Activated T-helper 1 cell treated with Interleukin-2 at 50 U/mL for 16 hours (primary cell): ENCODE measurements at places on chromosomes 13 and 19.
A peak's percentile ranks its signal among the peaks of the same experiment; 100 is the strongest.

DNA sequence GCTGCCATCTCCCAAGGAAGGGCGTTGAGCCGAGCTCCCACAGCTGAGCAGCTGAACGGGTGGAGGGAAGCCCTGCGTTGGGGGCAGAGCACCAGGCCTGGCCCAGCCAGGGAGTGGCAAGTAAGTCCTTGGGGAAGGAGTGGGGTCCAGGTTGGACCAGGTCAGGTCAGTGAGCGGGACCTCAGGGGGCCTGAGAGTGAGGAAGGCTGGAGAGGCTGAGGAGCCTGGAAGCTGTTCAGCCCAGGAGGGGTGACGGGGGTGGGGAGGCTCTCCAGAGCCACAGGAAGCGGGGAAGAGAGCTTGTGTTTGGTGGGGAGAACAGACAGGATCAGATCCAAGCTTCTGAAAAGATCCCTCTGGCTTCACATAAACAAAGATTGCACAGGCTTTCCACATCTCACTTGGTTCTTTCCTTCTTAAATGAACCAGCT lies 55.4 kb upstream of the ATP12A start:
- DNase-seq, result no peak

DNA sequence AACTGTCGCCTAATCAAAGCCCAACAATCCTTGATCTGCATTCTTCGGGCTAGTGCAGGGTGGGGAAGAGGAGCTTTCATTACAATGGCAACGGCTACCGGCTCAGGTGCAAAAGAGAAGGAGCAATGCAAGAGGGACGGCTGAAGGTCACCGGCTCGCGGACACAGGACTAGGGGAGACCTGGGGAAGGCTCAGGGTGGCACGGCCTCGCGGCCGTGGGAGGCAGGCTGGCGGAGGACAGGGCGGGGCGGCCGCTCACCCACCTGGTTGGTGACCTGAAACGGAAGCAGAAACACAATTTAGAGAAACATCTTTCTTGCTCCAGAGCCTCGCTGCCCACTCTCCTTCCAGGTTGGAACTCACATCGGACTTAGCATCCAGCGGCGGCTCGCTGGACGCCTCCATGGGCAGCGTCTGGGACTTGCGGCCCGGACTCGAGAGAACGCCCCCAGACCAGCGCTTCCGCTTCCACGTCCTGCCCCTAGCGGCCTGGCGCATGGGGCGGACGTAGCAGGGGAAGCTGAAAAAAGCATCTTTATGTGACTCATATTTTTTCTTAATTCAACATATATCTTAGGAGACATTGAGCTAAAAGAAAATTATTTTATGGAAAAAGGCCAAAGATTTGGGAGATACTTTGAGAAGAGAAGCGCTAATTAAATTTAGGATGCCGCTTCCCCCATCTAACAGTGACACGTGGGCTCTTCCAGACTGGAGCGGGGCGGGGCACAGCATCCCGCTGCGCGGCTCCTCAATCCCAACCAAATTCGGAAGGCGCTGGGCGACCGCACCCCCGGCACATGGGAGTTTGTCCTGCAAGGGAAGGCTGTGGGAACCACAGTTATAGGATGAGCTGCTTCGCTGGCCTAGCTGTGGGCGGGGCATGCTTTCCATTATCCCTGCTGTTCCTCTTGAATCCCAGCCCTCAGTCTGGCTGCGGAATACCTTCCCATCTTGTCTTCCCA lies at the start of gene COMMD6:
TSS of gene COMMD6 (minus strand) at position 441 of the 965 bp plus-strand sequence. CDS start at position 405, 36 bp downstream.
- DNase-seq, result peak; percentile 51

DNA sequence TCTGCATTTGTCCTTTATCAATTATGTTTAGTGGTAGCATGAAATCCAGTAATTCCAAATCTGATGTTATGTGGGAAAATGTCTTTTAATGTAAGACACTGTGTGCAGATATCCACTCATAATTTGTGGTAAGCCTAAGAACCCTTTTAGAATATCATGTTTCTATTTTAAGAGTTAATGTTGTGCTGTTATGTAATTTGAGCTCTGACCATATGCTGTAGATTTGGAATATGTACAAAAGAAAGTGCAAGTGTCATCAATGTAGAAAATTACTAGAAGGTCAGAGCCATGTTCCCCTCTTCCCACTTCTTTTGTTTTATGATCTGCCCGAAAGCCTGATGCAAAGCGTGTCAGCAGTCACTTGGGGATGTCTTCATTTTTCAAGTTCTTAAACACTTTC lies 44.5 kb downstream of the SCEL start:
- no peak for DNase-seq

- DNase-seq, result no peak
Measured at GRCh38 chr13:31012655-31013024, 80.2 kb downstream of the TEX26 start.

DNA sequence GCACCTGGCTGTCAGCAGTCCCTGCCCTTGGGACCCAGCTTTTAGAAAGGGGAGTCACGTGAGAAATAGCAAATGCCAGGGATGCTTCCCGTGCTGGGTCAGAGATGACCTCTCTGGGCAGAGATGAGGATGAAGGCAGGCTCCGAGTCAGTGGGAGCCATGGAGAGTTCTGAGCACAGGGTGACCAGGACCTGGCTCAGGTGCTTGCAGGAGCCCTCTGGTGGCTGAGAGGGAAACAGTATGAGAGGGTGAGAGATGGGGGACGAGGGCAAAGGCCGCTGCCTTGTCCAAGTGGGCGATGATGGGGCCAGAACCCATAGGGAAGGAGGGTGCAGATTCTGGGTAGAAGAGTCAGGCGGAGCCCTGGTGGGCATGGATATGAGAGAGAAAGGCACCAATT lies 15.8 kb downstream of the TMED1 start:
- DNase-seq, result no peak

DNA sequence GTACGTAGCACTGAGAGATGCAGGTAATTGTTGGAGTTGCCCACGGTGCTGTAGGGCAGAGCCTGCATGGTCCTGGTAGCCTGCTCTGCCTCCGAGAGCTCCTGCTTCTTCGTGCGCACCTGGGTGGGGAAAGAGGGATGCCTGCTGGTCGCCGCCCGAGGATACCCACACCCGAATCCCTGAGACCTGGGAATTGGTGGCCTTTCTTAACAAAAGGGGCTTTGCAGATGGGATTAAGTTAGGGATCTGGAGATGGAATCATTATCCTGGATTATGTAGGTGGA lies 9.4 kb downstream of the C3 start:
- no peak for DNase-seq

GRCh38 chr13:40271931-40272775 lies 394.3 kb downstream of the FOXO1 start:
- DNase-seq, result no peak

GRCh38 chr13:107208889-107209288 lies 641.0 kb upstream of the ARGLU1 start:
- DNase-seq, result no peak

- DNase-seq, result no peak
Measured at GRCh38 chr13:110109910-110110309, 197.0 kb downstream of the COL4A1 start.
